Common myeloid progenitor, CD34-positive (primary cell): ENCODE measurements at places on chromosomes 3 and 15.

GRCh38 chr15:36579792-36580431 lies 486 bp downstream of the CDIN1 start:
- peak; percentile 51 for DNase-seq

GRCh38 chr3:10023587-10024310 lies 2.5 kb upstream of the FANCD2 start:
- DNase-seq, result peak; percentile 15

GRCh38 chr3:138140940-138141339 lies 8.8 kb upstream of the A4GNT start:
- DNase-seq, result no peak

- DNase-seq, result no peak
Observed at GRCh38 chr3:89405593-89405992, 298.2 kb downstream of the EPHA3 start.

- DNase-seq, result no peak
Observed at GRCh38 chr3:81965696-81966095, 204.3 kb upstream of the GBE1 start.

GRCh38 chr3:55718521-55718921 lies 231.4 kb upstream of the WNT5A start:
- no peak for DNase-seq
